ENCODE measurements at places on chromosomes 12 and 14.
A peak's percentile ranks its signal among the peaks of the same experiment; 100 is the strongest.

- DNase-seq = no peak
These were observed 50.7 kb upstream of the MAP1LC3B2 start for GRCh38 chr12:116508145-116509121.

DNA sequence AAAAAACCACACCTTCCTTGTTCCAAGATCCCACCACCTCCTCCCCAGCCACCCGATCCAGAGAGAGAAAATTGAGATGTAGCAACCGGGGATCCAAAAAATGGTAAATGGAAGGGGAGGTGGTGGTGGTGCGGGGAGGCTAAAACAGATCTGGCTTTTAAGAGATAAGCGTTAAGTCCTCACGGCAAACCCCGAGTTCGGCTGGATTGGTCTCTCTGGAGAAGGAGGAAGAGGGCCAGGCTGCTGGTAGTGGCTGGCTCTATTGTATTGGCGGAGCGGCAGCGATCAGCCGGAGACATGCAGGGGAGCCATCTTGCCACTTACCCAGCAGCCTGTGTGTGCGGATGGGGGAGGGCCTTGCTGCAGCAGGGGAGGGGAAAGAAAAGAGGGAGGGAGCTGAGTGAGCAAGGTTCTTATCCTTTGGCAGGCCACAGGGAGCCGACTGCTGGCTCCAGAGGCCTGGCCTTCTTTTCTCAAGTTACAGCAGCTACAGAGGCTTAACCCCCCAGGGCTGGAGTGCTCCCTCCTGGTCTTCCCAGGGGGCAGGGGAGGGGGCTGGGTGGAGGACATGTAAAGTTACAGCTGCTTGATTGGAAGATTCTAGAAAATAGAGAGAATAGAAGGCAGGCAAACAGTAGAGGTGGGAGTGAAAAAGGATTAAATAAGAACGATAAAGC is 14.1 kb upstream of the CDH24 start:
- peak; percentile 75 for DNase-seq

DNA sequence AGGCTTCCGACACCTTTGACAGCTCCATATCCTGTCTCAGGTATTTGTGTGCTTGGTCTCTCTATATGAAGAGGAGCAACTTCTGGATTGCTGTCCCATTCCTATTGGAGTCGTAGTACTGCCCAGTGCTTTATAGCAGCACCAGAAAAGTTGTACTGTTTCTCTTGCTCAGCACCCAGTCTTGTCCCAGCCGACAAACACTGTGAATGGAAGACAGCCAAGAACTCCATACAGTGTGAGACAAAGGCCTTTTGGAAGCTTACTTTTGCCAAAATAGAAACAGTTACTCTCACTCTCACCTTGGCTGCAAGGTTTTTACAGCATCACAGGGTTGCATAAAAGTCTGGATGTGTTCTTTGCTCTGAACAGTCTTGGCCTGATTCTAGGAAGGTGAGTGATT is 105.3 kb downstream of the TGFB3 start:
- no peak for DNase-seq

DNA sequence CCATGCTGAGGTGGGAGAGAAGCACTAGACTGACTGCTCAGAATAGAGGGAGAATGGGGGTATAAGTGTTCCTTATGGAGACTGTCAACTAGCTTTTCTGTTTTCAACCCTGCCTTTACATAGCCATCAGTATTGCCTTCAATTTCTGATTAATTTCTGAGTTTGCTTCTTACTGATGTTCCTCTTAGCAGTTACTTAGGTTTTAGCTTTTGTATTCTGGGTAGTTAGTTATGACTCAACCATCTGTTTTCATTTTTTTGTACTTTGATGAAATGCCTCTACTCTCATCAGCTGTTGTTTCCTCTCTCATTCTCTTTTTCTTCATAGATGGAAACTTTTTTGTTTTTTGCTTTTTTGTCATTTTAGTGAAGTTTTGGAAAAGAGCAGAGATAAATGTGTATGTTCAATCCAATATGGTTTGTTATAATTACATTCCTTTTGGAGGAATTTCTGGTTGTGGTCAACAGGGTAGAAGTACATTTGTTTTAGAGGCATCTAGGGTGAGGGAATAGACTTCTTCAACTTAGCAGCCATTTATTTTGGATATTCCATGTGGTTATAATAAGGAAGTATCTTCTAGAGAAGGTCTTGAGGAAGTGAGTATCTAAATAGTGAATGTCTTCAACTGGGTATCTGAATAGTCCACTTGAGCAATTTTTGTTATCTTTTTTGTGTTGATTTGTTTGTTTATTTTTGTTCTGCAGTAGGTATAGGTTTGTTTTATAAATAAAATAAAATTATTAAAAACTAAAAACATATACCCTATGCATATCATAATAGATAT is 29.6 kb downstream of the PMCH start:
- DNase-seq = no peak

GRCh38 chr12:92234533-92234932 is 88.9 kb upstream of the BTG1 start:
- no peak for DNase-seq

GRCh38 chr12:69039911-69040310 is 106.9 kb upstream of the CPM start:
- DNase-seq = no peak

DNA sequence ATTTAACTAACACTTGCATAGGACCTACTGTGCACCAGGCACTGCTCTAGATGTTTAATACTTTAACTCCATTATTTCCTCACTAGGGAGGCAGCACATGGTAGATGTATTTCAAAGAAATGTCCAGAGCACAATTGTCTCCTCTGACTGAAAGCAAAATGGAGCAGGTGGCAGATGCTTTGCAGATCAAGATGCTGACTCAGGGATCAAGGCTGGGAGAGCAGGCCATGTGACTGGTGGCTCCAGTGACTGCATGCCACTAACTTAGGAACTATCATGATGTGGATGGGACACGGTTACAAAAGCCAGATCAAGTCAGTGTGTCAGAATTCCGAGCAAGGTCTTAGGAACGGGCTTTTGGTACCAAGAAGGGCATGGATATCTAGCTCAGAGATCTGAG is 28.2 kb downstream of the SERPINA11 start:
- DNase-seq = no peak

- no peak for DNase-seq
These were observed 135.9 kb downstream of the PAH start for GRCh38 chr12:102781117-102781516.

GRCh38 chr12:42865282-42865681 is 275.7 kb upstream of the PRICKLE1 start:
- no peak for DNase-seq

GRCh38 chr12:23055004-23055403 is 430.0 kb downstream of the ETNK1 start:
- no peak for DNase-seq

GRCh38 chr12:7460375-7461259 is 16.7 kb upstream of the CD163L1 start:
- DNase-seq = no peak

DNA sequence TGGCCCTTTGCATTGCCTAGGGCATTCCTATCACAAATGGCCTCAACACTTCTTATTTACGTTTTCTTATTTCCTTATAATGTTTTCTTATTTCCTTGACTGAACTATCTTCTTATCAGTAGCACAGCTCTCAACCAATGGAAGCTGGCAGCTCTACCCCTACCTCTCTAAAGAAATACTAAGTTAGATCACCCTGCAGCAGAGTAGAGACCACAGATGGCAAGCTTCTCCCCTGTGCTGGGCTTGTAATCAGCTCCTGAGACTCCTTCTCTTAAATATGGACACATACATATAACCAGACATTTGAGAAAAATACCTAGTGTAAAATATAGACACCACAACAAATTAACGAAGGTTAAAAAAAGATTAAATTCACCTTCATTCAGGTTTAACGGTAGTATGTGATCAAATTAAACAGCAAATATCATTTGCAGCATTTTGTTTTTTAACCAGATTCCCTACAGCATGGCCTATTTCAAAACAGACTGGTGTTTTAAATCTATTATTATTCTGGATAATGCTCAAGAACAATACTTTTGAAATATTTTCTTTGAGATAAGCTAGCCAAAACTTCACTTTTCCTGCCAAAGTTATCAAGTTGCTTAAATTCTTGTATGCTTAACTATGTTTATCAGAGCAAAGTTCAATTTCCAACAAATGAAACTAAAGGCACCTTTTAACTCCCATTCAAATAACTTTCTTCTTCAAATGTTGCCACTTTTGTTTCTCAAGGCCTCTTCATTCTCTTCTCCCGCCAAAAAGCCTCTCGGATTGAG is 54.3 kb downstream of the SLC41A2 start:
- no peak for DNase-seq

- DNase-seq = peak; percentile 73
These were observed 12.1 kb upstream of the FLVCR2 start for GRCh38 chr14:75566321-75566720.

GRCh38 chr14:67133595-67134441 is 55.4 kb upstream of the GARIN2 start:
- DNase-seq = no peak

- no peak for DNase-seq
These were observed 567.8 kb upstream of the TBX3 start for GRCh38 chr12:115251727-115252126.

- no peak for DNase-seq
These were observed 348.3 kb upstream of the SFSWAP start for GRCh38 chr12:131362291-131363211.

GRCh38 chr12:94458877-94459727 is 565 bp downstream of the CEP83 start:
- peak; percentile 18 for DNase-seq

DNA sequence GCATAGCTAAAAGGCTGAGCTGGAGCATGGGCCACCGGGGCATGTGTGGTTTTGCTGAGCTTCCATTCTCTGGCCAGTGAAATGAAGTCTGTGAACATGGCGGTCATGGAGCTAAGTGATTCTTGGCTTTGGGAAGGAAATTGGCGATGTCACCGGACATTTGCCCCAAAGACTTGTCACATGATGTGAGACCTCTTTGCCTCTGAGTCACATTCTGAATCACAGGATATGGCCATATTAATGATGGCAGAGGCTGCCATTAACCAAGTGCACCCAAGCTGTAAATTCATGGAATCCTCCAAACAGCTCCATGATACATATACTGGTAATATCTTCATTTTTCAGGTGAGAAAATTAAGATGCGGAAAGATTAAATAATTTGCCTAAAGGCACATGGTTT is 27.4 kb upstream of the BATF start:
- DNase-seq = no peak

GRCh38 chr14:73771848-73772638 is 57.9 kb upstream of the PNMA1 start:
- DNase-seq = peak; percentile 71

- no peak for DNase-seq
These were observed 32.3 kb upstream of the ANKS1B start for GRCh38 chr12:100017056-100017455.
